ENCODE measurements at places on chromosomes 12 and 14.
A peak's percentile ranks its signal among the peaks of the same experiment; 100 is the strongest.

- DNase-seq, result no peak
These were observed 703.6 kb upstream of the FLRT2 start for GRCh38 chr14:84826294-84826693.

GRCh38 chr14:24263848-24264247 lies 871 bp upstream of the TGM1 start:
- DNase-seq, result no peak

- no peak for DNase-seq
These were observed 21.1 kb downstream of the NKX2-1 start for GRCh38 chr14:36498938-36499337.

DNA sequence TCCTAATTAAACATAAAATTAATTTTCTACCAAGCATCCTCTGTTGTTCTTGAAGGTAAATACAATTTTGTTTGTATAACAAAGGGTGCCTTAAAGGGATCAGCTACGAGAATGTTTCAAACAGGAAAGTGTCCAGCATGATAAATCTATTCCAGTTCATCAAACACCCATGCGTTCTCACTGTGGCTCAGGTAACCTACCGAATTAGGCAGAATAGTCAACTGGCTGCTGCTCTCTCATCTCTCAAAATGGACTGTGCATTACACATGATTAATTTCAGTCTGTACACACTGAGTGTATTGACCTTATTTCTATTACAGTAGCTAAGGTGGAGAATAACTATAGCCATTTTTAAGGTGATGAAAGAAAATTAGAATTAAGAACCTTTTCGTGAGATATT lies 127.5 kb upstream of the RMST start:
- no peak for DNase-seq

GRCh38 chr14:97280526-97280925 lies 483.3 kb downstream of the VRK1 start:
- no peak for DNase-seq

- DNase-seq, result no peak
These were observed 3.1 kb upstream of the BRF1 start for GRCh38 chr14:105303949-105304348.

DNA sequence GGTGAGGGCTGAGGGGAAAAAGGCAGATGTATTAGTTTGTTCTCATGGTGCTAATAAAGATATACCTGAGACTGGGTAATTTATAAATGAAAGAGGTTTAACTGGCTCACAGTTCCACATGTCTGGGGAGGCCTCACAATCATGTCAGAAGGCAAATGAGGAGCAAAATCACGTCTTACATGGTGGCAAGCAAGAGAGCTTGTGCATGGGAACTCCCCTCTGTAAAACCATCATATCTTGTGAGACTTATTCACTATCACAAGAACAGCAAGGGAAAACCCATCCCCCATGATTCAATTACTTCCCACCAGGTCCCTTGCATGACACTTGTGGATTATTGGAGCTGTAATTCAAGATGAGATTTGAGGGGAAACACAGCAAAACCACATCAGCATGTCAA lies 1220.9 kb downstream of the GALC start:
- DNase-seq, result no peak

GRCh38 chr12:189622-189962 lies 24.4 kb downstream of the SLC6A12 start:
- no peak for DNase-seq

- DNase-seq, result no peak
These were observed 7.3 kb downstream of the KRT73 start for GRCh38 chr12:52611080-52611468.

GRCh38 chr12:26179826-26180225 lies 15.5 kb upstream of the SSPN start:
- DNase-seq, result no peak

- no peak for DNase-seq
These were observed 8.8 kb downstream of the GPR33 start for GRCh38 chr14:31479027-31479426.

DNA sequence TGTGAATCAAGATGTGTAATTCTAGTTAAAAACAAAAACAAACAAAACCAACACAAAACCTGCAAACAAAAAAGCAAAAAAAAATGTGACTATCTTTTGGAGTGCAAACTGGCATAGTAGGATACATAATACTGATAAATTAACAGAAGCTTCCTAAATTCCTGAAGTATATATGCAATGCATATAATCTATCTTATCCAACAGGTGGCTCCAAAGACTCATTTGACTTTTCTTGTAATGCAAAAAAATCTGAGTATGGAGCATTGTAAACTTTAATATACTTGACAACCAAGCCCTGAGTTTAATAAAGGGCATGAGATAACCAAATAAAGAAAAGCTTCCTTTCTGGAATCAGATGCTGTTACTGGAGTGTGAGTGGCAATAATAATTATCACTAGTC lies 1003.6 kb downstream of the FSCB start:
- DNase-seq, result no peak

GRCh38 chr14:72916174-72916573 lies 10.1 kb upstream of the DCAF4 start:
- no peak for DNase-seq

- DNase-seq, result no peak
These were observed 24.8 kb upstream of the RAB35 start for GRCh38 chr12:120141336-120141735.

DNA sequence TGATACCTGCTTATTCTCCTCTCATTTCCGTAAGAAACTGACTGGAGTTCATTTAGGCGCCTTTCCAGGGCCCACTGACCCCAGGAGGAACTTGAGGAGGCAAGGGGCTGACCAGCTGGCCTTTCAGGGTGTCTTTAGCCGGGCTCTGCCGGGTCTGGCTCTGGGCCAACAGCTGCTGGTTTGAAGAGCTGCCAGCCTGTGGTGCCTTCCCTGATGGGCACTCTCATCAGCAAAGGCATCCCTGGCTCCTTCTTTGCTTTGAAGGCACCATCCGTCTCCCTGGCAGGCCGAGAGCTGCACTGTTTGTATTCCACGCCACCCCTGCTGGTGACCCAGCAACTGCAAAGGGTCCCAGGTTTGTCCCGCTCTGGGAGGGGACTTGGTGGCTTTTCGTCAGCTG lies 42.0 kb downstream of the IQSEC3 start:
- DNase-seq, result no peak

DNA sequence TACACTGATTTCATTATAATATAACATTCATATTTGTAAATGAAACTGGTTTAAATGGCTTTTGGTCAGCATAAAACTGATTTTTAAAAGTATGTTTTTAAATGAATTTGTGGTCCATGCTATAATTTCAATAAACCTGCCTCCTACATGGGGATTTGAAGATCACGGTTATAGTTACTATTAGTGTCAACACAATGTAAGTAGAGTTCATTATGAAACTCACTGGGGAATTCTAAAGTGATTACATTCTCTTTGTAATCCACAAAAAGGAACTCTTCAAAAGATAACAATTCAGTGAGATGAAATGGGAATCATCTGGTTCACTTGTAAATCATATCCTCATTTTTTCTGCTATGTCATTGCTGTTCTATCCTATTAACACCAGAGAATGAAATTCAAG lies 204.5 kb upstream of the G2E3 start:
- DNase-seq, result no peak

GRCh38 chr14:74616507-74616906 lies 4.5 kb upstream of the LTBP2 start:
- DNase-seq, result no peak

DNA sequence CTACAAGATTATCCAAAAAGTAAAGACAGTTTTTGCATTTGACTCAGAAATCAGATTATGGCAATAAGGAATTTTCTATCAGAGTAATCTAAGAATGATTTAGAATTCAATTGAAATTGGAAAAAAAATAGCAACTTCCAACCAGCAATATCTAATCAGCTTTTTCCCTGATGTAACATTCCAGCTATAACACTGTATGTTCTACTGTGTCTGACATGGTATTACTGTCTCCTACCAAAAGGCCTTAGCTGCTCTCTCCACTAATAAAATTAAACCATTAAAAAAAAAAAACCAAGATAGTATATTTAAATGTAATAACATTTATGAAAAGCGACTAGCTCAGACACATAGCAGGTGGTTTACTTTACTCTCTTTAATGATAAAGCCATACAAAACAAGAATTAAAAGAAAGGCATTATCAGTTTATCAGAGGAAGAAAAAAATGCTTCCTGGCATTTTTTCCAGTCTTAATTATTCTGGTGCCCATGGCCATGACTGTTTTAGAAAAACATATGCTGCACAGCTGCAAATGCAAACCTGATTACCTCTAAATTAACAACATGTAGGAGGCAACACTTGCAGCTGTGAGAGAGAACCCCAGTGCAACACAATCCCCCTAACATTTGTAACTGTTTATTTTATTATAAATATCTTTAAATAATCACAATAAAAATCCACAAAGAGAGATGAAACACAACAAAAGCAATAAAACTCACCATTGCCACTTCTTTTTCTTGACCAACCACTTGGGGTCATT lies 28.8 kb downstream of the PHLDA1 start:
- no peak for DNase-seq

DNA sequence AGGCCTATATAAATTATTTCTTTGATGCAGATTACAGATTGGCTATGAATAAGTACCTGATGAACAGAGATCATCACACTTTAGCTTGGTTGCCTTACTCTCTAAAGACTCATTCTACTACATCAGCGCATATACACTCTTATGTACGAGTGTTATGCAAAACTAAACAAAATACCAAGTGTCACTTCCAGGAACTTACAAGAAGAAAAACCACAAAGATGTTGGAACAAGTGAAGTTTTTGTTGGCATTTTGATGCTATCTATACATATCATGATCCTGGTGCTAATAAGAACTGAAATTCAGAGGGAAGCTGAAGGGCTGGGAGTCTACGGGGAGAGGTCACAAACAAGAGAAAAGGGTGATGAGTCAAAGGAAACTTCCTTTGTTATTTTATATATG lies 47.9 kb upstream of the CERS5 start:
- DNase-seq, result no peak

GRCh38 chr14:24366721-24367513 lies 1.1 kb upstream of the NFATC4 start:
- peak; percentile 69 for DNase-seq

- DNase-seq, result no peak
These were observed 179.3 kb downstream of the MIPOL1 start for GRCh38 chr14:37376944-37377609.

- no peak for DNase-seq
These were observed 386.6 kb downstream of the SYT1 start for GRCh38 chr12:79250960-79251755.

DNA sequence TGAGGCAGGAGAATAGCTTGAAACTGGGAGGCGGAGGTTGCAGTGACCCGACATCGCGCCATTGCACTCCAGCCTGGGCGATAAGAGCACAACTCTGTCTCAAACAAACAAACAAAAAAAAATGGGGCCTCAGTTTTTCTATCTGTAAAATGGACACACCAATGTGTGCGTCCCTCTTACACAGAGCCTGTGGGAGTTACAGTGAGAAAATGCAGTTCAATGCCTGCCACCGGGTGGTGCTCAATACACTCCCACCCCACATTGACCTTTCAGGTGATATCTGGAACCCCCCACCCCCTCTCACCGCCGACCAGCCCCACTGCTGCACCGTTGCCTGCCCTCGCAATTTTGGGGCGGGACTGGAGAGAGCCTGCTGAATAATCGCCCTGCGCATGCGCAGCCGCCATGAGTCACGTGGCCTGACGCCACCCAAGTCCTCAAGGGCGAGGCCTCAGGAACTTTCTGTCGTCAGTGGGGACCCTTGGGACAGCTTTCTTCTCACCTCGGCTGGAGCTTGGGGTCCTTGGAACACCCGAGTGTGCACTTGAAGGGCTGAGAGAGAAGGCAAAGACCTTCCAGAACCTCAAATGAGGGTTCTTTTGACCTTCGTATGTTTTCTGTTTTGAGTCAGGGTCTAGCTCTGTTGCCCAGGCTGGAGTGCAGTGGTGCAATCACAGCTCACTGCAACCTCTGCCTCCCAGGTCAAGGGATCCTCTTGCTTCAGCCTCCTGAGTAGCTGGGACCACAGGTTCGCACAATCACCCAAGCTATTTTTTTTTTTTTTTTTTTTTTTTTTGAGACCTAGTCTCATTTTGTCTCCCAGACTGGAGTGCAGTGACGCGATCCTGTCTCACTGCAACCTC lies 14.6 kb upstream of the CABP1 start:
- DNase-seq, result peak; percentile 23

DNA sequence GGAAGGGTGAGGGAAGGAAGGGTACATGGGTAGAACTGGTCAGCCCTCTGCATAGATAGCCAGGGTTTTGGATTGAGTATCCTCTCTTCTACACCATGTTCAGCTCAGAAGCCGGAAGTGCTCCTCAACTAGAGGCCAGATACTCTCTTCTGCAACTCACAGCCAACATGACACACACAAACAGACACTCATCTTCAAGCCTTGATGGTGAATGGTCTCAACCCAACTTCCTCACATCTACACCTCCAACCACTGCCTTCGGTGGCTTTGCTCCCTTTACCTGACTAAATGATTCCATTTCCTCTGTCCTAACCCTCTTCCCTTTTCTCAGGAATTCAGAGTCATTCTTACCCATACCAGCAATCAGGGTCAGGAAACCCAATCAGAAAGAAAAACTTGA lies 7.6 kb upstream of the FKBP11 start:
- no peak for DNase-seq

GRCh38 chr12:66002812-66003211 lies 127.7 kb downstream of the LLPH start:
- DNase-seq, result no peak

GRCh38 chr14:59428581-59429012 lies 36.6 kb downstream of the GPR135 start:
- DNase-seq, result no peak

DNA sequence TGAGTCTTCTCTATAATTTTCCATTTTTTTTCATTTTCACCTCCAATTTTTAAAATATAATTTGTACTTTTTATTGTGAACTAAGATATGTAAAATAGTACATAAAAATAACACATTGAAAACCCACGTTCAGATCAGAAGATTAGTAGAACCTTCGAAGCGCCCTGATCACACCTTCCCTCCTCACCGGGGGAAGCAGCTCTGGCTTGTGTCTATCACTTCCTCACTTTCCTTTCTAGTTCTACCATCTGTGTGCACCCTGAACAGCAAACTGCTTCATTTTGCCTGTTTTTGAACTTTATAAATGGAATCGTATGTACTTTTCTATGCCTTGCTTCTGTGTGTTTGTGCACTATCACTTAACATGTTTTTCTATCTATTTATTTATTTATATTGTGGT lies 11.8 kb upstream of the CD27 start:
- peak; percentile 50 for DNase-seq

- DNase-seq, result peak; percentile 29
These were observed 10.9 kb downstream of the NOC4L start for GRCh38 chr12:132154941-132155770.

DNA sequence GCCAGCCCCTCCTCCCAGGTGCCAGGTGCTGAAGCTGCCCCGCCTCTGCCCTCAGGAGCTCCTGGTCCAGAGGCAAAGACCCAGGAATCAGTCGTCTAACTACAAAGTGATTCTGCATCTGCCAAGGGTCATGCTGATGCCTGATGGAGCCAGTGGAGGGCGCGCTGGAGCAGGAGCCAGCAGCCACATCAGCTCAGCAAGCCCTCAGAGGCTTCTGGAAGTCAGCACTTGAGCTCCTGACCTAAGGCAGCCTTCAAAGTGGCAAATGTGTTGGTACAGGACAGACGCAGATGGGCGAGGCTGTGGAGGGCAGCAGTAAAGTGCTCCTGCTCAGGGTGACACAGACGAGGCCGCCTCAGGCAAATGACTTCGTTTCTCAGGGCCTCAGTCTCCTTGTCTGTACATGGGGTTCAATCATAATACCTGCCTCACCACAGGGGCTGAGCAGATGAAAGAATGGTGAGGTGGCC lies 10.9 kb downstream of the C12orf43 start:
- DNase-seq, result peak; percentile 60
